ENCODE measurements at places on chromosomes 2 and 18.
A peak's percentile ranks its signal among the peaks of the same experiment; 100 is the strongest.

- no peak overlapping the region for H3K27ac ChIP-seq
- H3K4me3 ChIP-seq = no peak overlapping the region
- H3K4me1 ChIP-seq = peaks cover 27% of the 10 kb centered on the region
- H3K36me3 ChIP-seq = no peaks in the 10 kb centered on the region
- no peak for DNase-seq
These were observed 126.8 kb downstream of the SEPTIN10 start for GRCh38 chr2:109486711-109487535.

- DNase-seq = no peak
- peaks cover 15% of the 10 kb centered on the region for H3K4me1 ChIP-seq
- H3K36me3 ChIP-seq = no peaks in the 10 kb centered on the region
- no peak overlapping the region for H3K4me3 ChIP-seq
These were observed 11.7 kb upstream of the CNGA3 start for GRCh38 chr2:98334439-98335078.

DNA sequence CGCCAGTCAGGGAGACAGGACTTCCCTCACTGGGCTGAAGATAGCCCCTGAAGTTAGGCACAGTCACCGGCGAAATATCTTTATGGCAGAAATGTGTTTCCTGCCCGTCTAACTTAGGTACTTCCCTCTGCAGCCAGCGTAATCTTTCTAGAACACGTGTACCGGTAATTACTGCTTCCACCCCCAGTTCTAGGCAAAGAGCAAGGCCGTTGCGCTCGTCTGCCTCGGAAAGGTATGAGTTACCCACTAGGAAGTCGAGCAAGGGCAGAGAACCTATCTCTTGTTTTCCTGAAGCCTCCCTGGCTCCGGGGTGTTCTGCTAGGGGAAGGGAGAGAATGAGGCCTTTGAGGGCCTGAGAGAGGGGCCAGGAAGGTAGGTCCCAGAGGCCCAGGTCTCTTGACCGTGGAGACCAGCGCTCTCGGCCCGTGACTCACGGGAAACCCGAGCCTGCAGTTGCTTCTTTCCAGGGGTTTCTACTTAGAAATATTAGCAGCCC, 70.0 kb downstream of the TWSG1 start:
- no peaks in the 10 kb centered on the region for H3K27me3 ChIP-seq
- peak overlapping the region; percentile 41 for H3K27ac ChIP-seq
- no peak overlapping the region for H3K4me3 ChIP-seq
- H3K36me3 ChIP-seq = peaks cover 5% of the 10 kb centered on the region

DNA sequence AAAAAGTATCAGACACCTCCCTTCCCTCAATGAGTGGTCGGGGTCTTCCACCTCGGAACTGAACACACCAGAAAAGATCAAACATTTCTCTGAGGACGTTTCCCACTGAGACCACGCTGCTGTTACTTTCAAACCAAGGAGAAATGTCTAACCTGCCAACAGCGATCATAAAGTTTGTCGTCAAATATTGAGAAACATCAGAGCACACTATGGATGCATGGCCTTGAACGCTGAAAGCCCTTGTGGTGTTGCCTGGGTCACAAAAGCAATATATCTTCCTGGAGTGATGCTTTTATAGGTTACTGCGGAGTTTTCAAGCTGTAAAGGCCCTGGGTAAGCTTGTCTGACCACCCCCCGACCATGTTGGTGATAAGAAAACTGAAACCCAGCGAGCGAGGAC, 70.2 kb upstream of the ID2 start:
- H3K36me3 ChIP-seq = no peaks in the 10 kb centered on the region
- no peaks in the 10 kb centered on the region for H3K27me3 ChIP-seq
- no peak overlapping the region for H3K27ac ChIP-seq
- H3K4me3 ChIP-seq = no peak overlapping the region
- H3K4me1 ChIP-seq = no peaks in the 10 kb centered on the region

GRCh38 chr2:42327125-42327524, 33.9 kb downstream of the COX7A2L start:
- H3K4me3 ChIP-seq = no peak overlapping the region

DNA sequence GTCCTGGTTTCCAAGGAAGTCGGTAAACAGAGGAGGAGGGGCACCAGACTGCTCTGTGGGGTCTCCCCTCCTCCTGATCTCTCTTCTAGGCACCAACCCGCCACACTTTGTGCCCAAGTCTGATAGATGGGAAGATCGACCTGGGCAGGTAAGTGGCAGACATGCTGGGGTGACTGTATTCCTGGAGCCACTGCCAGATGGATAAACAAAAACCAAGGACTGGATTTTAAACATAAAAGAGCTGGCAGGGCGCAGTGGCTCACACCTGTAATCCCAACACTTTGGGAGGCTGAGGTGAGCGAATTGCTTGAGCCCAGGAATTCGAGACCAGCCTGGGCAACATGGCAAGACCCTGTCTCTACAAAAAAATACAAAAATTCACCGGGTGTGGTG, 181.2 kb downstream of the ANAPC1 start:
- no peak for DNase-seq
- H3K27ac ChIP-seq = no peak overlapping the region
- H3K27me3 ChIP-seq = no peaks in the 10 kb centered on the region
- no peaks in the 10 kb centered on the region for H3K4me1 ChIP-seq
- H3K4me3 ChIP-seq = no peak overlapping the region

All from sigmoid colon (tissue), 7 donors.